ENCODE measurements at places on chromosomes 4 and X. TPM values are rescaled to one million over a fixed set of nuclear protein-coding genes. Genes with fewer than 3 reads are reported as not detected.

Gene RHOXF2
- total RNA-seq: not detected

Gene SH3BP2
- total RNA-seq: 79.0 TPM

Gene ETFDH
- 16.5 TPM for total RNA-seq

GRCh38 chrX:38346150-38346549 lies 6.3 kb upstream of the OTC start:
- no peak for DNase-seq

DNA sequence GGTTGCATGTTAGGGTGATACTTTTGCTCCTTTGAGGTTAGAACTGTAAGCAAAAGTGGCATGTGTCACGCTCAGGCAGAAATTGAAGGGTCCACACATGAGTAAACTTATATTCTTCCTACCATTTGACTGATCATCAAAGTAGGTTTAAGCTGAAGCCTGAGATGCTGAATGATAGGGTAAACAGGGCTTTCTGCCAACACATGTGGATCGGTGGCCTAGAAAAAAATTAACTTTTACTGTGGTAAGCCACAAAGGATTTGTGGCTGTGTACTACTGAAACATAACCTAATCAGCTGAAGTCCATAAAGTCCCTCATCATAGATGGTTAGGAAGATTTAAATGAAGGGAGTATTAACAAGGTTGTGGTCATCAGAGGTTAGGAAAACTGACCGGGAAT lies 1070.1 kb downstream of the STPG2 start:
- no peak for DNase-seq

DNA sequence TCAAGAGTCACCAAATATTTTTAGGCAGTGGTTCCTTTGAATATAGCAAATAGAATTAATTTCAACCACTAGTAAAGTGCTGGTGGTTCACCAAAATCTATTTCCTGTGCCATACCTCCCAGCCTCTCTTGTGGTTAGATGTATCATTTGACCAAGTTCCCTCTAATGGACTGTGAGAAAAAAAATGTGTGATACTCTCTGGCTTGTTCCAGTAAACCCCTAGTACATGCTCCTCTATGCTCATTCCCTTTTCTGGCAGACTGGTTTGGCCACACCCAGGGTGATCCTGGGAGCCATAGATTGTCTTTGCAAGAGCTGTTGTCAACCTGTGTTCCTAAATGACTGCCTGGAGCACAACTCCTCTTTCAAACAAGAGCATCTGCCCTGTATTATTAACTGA lies 109.5 kb downstream of the FRAS1 start:
- DNase-seq: no peak

- no peak for DNase-seq
Measured at GRCh38 chr4:29861307-29861706, 858.9 kb upstream of the PCDH7 start.

- DNase-seq: no peak
Measured at GRCh38 chrX:97215186-97215585, 331.5 kb downstream of the RPA4 start.

DNA sequence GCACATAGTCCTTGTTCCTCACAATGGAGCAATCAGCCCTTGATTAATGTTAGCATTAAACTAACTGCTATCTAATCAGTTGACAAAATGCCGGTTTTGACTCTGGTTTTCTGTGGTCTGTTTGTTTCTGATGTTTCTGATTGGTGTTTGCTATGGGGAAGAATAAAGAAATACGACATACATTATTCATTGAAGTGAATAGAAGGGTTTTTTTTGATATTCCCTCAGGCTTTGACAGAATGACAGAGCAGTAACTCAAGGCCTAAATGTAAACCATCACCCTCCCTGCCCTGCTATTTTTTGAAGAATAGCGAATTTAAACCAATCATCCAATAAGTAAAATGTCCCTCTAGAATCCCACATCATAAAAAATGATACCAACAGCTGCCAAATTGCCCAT lies 65.5 kb upstream of the HS3ST1 start:
- DNase-seq: no peak

DNA sequence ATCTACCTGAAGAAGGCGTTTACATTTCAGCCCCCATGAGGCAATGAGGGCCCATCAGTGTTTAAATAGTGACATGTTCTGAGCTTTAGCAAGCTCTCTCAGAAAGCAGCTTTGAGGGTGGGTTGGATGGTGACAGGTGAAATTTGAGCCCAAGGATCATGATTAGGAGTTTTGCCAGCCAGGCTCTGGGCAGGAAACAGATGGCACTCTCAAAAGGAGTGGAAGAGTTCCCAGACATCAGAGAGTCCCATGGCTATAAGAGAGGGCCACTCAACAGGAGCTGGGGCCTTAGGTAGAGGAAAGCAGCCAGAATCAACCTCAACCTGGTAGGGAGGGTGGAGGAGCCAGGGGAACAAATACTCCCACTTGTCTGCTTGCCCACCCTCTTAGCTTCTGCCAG lies 499.8 kb downstream of the MID1IP1 start:
- no peak for DNase-seq

GRCh38 chrX:136266828-136267227 lies 15.6 kb upstream of the MAP7D3 start:
- no peak for DNase-seq

- no peak for DNase-seq
Measured at GRCh38 chr4:111540671-111541070, 604.6 kb upstream of the FAM241A start.

Data from mesothelial cell of epicardium (in vitro differentiated cells).